ENCODE measurements at places on chromosomes 1 and 21.
A peak's percentile ranks its signal among the peaks of the same experiment; 100 is the strongest.

DNA sequence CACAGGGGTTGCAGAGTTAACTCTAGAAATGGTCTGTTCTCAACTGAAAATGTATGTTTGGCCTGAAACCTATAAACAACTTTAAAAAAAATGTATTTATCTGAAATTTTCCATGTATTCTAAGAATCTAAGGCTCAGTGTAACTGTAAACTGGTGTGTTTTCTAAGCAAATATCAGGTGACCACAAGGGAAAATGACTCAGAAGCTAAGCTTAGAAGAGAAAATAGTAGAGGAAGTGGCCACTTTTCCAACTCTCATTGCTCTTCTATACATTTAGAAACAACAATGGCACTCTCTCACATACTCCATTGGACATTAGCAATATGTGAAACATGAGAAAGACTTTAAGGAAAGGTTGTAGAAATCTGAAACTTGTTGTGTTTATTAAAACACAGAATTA is 7.5 kb downstream of the TNFSF18 start:
- no peak for DNase-seq

- DNase-seq: no peak
Measured at GRCh38 chr1:7247791-7248548, 462.7 kb downstream of the CAMTA1 start.

GRCh38 chr1:246428542-246429308 is 78.4 kb downstream of the SMYD3 start:
- peak; percentile 52 for DNase-seq

- DNase-seq: no peak
Measured at GRCh38 chr21:36744560-36745231, 45.8 kb downstream of the SIM2 start.

GRCh38 chr1:83077411-83077810 is 921.5 kb downstream of the TTLL7 start:
- no peak for DNase-seq

DNA sequence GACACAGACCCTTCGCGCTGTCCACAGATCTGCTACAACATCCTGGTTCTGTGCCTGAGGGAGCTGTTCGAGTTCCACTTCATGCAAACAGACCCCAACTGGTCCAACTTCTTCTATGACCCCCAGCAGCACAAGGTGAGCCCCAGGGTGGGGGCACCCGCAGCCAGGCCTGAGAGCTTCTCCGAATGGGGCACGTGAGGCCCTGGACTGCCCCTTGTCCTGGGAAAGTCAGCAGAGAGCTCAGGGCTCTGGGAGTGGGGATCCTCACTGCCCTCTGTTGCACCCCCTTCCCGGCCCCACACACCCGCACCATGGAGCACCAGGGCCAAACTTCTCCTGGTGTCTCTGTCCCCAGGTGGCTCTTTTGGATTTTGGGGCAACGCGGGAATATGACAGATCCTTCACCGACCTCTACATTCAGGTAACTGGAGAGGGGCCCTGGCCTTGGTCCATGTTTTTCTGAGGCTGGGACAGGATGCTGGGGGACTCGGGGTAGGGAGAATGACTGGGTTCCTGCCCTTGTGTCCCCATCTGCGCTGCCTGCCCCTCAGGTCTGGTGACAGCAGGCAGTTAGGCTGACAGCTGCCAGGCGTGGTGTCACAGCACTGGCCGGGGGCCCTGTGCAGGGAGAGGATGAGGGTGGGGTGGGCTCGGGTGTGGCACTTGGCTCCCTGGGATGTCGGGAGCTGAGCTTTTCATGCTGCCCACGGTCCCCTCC is 44.6 kb downstream of the COQ8A start:
- DNase-seq: no peak

DNA sequence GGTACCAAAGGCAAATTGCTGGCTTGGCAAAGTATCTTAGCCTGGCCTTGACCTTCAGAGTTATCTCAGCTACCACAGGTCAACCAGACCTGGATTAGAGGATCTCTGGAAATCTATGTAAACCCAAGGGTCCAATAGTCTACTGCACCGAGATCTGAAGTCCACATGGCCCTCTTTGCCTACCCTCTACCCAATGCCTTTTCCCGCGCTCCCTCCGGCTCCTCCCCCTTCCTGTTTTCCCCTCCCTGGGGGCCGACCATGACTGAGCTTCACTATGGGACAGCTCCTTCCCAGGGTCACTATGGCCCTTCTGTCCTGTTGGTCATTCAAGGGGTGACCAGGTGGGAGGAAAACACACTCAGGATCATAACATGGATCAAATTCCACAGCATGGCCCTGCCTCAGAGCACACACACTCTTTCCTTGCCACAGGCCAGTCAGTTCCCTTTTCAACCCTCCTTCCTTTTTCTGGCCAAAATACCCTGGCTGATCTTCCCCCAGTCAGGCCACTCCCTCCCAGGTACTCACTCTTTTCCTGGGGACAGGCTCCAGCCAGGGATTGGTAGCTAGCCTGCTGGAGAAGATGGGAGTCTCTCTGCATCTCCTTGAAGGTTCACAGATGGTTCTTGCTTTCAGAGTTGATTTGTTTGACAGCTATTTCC is 19.1 kb upstream of the TMEM183A start:
- no peak for DNase-seq

GRCh38 chr1:165075725-165076370 is 280.7 kb downstream of the LMX1A start:
- no peak for DNase-seq

DNA sequence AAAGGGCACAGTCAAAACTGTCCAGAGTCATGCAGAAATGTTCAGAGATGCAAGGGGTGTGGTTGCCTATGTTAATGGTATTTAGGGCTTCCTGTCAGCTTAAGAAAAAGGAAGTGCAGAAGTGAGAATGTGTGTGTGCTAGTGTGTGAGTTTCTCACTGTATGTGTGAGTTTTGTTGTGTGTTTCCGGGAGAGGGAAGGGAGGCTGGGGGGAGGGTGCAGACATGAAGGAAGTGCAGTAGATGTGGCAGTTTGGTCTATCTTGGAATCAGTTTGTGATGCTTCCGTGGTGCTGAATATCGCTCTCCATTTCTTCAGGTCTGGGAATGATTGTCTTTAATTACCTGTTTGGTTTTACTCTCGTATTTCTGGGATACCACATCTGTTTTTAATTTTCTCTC is 16.5 kb upstream of the ATP6V1G3 start:
- peak; percentile 66 for DNase-seq

DNA sequence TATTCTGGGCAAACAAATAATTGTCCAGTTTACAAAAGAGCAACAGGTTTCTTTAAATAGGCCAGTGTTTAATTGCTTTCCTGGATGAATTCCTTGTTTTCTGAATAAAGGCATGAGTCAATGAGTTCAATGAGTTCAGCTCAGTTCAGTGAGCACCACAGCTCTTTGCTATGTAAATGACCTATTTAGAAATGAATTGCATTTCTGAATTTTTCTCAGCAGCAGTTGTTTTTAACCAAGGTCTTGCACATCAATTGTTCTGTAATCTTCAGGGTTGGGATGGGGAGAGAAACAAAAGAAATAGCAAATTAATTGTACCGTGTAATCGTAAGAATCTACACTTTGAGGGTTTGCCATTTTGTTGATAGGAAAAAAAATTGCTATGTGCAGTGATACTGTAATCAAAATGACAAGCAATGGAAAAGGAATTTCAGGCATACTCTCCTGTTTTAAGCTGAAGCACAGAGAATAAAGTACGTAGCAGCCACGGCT is 45.7 kb downstream of the MIS18A start:
- DNase-seq: no peak

- DNase-seq: no peak
Measured at GRCh38 chr1:170545476-170545875, 13.5 kb downstream of the GORAB start.

DNA sequence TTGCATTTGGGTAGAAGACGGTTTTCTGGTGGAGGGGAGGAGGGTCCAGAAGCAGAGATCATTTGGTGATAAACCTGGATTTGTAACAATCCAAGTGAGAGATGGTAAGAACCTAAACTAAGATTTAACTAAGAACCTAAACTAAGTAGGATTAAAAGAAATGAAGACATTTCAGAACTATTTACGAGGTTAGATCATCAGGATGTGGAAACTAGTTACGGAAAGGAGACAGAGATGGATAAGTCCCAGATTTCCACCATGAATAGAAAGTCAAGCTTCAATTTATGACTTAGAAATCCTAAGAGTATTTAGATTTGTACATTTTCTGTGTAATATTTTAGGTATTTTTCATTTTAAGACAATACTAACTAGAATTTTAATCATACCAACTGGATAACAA is 86.3 kb downstream of the SEC16B start:
- no peak for DNase-seq

DNA sequence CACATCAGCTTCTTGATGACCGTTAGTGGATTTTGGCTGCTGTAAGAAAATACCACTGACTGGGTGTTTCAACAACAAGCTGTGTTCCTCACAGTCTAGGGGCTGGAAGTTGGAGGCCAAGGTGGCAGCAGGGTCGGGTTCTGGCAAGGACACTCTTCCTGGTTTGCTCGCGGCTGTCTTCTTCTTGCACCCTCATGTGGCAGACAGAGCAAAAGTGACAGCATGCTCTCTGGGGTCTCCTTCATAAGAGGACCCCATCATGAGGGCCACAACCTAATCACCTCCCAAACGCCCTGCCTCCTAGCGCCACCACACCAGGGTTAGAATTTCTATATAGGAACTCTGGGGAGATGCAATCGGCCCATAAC is 18.6 kb upstream of the TSPEAR start:
- DNase-seq: no peak

Measured in stimulated activated CD4-positive, alpha-beta T cell treated with anti-CD3 and anti-CD28 coated beads, Interleukin-15, amount 100 ng/mL, for 24 hours (primary cell).